Type B pancreatic cell (in vitro differentiated cells): ENCODE measurements at places on chromosomes 12 and 14.

DNA sequence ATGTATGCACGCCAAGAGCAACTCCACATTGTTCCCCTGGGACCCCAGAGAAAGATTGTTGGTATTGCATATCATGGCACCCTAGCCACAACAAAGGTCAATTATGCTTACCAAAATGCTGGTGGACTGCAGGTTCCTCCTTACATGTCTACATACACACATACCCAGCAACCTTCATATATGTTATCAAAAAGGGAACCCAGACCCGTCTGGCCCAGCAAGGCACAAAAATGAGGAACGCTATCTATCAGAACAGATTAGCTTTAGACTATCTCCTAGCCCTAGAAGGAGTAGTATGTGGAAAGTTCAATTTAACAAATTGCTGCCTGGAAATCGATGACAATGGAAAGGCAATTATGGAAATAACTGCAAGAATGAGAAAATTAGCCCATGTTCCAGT lies 61.5 kb downstream of the DHRS2 start:
- no peaks in the 10 kb centered on the region for H3K27me3 ChIP-seq
- no peak for DNase-seq
- H3K27ac ChIP-seq = no peak overlapping the region
- no peaks in the 10 kb centered on the region for H3K4me1 ChIP-seq
- H3K36me3 ChIP-seq = no peaks in the 10 kb centered on the region

DNA sequence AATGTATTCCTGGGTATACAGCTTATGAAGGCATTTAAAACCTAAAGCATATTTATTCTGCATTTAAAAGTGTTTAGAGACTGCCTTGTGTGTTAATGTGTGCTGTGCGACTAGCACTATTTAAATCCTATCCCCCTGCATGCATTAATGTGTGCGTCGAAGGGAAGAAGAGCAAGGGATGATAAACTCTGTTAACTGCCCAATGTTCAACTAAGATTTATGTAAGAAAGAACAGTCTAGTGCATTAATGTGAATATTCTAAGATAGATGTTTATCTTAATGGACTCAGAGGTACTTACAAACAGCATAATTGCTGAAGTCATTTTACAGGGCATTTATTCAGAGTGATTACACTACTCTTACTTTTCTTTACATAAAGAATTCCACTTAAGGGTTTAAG lies 424.8 kb downstream of the DIO2 start:
- no peak overlapping the region for H3K27ac ChIP-seq
- H3K27me3 ChIP-seq = no peaks in the 10 kb centered on the region
- DNase-seq = no peak
- peaks cover 15% of the 10 kb centered on the region for H3K36me3 ChIP-seq
- H3K4me1 ChIP-seq = no peaks in the 10 kb centered on the region

DNA sequence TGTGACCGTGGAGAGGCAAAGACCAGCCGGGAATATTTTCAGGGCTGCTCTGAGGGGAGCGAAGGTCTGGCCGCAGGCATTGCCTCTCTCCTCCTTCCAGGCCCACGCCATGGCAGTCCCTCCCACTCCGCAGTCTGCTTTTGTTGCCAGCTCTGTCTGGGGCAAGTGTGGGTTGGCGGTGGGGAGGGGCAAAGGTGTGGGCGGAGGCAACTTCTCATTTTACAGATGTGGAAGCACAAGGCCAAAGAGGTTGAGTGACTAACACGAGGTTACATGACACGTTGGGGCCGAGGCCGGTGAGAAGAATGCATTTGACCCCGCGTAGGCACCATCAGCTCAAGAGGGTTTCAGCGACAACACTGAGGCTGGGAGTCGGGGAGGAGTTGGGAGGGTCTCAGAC lies 6.1 kb upstream of the FAIM2 start:
- no peaks in the 10 kb centered on the region for H3K36me3 ChIP-seq
- peaks cover 36% of the 10 kb centered on the region for H3K4me1 ChIP-seq
- H3K27ac ChIP-seq = no peak overlapping the region
- DNase-seq = no peak

GRCh38 chr14:55873169-55873568 lies 245.0 kb upstream of the PELI2 start:
- no peaks in the 10 kb centered on the region for H3K4me1 ChIP-seq
- H3K27ac ChIP-seq = no peak overlapping the region
- DNase-seq = no peak
- H3K36me3 ChIP-seq = no peaks in the 10 kb centered on the region

- no peaks in the 10 kb centered on the region for H3K27me3 ChIP-seq
- no peak overlapping the region for H3K4me3 ChIP-seq
- H3K4me1 ChIP-seq = peaks cover 9% of the 10 kb centered on the region
- peaks cover 4% of the 10 kb centered on the region for H3K36me3 ChIP-seq
Measured at GRCh38 chr12:80815351-80815750, 98.6 kb downstream of the MYF5 start.
